IMR-90 (cell line): ENCODE measurements at places on chromosomes 4 and X.

DNA sequence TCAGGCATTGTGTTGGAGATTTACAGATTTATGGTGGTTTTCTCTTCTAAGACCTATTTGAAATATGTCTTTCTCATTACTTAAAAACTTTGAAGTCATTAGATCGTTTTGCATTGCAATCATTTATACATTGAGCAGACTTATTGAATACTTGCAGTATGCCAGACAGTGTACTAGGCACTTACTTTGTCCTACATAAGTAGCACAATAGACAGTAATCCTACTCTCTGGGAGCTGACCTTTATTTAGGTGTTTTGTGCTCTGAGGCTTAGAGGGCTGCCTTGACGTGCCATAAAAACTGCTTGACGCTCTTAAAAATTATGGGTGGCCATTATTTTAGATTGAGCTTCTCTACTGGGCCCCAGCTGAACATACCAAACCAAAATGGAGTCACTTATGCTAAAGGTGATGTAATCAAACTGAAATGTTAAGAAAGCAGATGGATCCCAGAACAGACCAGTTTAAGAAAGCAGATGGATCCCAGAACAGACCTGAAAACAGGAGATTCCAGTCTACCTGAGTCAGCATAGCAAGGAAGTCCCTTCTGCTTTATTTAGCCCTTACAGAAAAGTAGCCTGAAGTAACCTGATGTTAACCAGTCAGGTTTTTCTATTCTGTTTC, 42.4 kb downstream of the PTTG2 start:
- DNase-seq: peak; percentile 47

DNA sequence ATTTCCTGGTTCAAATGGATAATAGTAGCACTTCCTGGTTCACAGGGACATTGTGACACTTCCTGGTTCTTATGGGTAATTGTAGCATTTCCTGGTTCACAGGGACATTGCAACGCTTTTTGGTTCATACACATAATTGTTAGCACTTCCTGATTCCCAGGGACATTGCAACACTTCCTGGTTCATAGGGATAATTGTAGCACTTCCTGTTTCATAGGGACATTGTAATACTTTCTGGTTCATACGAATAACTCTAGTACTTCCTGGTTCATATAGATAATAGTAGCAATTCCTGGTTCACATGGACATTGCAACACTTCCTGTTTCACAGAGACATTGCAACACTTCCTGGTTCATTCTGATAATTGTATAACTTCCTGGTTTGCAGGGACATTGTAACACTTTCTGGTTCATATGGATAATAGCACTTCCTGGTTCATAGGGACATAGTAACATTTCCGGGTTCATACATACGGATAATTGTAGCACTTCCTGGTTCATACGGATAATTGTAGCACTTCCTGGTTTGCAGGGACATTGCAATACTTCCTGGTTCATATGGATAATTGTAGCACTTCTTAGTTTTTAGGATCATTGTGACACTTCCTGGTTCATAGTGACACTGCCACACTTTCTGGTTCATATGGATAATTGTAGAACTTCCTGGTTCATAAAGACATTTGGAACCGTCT, 61.6 kb upstream of the CD99 start:
- DNase-seq: no peak

DNA sequence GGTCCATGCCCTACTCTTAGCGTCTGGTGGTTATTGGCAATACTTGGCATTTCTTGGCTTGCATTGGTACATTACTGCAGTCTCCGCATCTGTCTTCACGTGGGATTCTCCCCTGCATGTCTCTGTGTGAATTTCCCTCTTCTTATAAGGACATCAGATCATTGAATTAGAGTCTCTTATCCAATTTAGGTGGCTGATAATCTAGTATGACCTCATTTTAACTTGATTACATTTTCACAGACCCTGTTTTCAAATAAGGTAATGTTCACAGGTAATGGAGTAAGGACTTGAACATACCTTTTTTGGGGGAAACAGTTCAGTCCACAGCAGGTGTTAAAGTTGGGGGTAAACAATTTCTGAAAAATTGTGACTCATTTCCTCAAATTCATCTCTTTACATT, 16.6 kb downstream of the KIAA0232 start:
- DNase-seq: no peak

DNA sequence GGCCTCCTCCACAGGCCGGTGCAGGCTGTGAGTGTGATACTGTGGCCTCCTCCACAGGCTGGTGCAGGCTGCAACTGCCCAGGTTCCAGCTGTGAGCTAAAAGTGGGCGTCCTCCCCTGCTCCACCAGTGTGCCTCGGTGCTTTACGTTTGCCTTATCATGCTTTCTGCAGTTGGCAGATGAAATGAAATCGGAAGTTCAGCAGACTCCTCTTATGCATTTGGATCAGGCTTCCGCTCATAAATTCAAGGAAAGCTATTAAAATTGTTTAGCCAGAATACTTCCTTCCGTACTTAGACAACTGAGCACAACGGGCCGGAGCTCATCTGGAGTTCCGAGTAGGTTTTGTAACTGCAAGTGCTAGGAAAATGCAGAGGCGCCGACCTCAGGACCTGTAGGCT, 12.0 kb downstream of the CYP4V2 start:
- DNase-seq: peak; percentile 12

- DNase-seq: peak; percentile 40
These were observed 10.3 kb downstream of the CYP4V2 start for GRCh38 chr4:186201535-186202230.

DNA sequence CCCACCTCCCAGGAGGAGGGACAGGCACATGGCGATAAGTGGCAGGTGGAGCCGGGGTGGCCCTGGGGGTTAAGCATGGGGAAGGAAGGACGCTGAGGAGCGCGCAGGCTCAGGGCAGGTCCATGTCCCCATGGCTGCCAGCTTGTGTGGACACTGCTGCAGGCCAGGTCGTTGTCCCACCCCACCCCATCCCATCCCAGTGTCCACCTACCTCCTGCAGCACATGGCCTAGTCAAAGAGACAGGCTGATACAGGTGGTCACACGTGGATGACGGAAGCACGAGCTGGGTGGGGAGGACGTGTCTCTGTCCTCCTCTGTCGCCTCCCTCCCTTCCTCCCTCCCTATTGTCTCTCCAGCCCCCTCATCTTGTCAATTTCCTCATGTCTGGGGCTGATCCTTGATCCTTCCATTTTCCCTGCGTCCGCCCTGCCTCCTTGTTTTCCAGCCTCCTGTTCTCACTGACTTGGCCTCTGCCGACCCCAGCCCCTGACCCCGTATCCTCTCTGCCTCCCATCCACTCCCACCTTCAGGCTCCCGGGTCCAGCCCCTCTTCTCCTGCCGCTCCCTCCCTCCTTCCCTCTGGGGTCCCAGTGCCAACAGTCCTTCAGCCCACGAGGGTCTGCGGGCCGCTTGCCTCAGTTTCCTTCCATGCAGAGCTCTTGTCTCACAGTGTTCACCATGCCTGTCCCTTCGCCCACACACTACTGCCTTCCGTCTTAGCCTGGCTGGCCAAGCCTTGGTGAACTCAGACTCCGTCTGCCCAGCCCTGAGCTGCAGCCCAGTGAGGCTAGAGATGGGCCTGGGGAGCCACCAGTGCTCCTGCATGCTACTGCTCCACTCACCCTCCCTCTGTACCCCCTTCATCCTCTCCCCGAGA, 15.5 kb upstream of the ADD1 start:
- no peak for DNase-seq

GRCh38 chr4:149466446-149466845, 349.2 kb downstream of the IQCM start:
- no peak for DNase-seq

DNA sequence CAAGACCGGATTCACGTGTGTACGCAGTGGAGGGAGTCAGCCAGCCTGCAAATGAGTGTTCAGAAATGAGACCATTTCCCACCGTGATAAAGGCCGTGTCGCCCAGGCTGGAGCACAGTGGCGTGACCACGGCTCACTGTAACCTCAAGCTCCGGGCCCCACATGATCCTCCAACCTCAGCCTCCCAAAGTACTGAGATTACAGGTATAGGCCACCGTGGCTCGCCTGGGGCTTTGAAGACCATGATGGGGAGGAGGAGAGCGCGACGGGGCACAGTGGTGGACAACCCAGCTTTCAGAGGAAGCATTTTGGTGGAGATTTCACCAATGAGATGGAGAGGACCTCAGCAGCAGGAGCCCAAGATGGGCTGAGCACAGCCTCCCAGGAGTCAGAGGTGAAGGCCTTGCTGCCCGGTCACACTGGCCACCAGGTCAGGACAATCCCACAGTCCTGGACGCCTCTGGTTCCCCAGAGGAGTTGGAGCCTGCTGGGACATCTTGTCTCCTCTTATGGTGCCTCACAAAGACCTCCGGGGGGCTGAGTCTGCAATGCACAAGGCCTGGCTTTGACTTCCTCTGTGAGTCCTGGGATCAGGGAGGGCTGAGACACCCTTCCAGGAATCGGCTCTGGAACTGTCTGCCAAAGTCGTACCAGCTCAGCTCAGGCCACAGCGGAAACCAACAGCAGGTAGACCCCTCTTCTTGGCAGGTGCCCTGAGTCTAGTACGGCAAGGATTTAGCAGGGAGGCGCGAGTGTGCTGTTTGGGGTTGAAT, 22.4 kb upstream of the MXD4 start:
- DNase-seq: no peak

DNA sequence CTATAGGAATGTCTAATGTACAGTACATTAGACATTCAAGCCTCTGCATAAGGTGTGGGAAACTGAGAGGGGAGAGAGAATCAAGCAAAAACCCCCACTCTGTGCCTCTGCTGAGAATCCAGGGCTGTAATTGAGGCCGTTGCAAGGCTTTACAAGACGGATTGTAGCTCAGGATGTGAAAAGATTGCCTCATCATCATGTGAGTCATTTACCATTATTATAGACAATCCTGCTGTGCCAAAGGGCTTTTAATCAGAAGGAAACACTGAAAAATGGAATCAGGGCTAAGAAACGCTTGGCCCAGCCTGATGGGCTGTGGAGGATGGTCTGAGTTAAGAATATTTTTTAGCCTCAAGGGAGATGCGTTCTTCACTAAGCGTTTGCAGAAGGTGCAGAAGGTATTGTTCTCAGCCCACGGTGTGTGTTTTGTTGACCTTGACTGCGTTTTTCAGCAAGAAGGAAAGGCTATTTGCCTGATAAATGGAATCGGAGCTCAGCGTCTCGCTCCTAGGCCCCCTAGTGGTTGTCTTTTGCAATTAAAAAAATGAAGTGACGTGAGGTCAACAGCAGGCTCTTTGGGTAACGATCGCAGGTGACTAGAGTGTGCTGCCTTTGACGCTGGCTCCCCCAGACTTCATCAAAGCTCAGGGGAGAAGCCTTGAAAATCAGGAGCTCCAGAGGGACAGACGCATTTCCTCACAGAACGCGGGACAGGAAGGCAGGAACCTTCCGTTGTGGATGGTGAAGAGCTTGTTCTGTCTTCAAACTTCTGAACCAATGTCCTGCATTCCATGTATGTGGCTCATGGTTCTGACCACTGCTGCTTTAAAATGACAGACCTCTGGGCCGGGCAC, 18.1 kb upstream of the CHRNA9 start:
- peak; percentile 91 for DNase-seq

DNA sequence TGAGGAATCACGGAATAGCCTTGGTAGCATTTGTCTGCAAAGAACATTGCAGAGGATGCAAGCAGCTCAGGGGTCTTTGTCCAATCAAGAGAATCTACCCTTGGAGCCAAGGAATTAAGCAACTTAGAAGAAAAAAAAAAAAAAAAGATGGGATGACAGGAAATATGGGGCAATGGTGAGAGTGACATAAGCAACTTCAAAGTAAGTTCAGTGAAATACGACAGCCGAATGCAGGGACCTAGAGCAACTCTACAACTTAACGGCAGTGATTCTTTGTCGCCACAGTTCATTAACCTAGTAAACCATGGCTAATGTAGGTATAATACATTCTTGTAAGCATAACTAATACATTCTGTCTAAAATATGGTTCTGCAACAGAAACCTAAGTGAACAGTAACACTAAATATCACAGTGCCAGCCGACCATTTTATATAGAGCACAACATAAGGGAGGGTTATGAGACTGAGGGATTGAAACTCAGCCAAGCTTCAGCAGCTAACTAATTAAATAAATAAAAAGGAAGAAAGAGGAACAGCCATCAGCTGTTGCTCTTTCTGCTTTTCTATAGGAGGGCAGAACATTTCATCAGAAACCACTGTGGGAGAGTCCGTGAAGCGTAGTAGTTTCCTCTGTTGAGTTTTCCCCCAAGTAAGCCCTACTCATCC, 74.7 kb downstream of the PPARGC1A start:
- no peak for DNase-seq
